GM23248 (cell line): ENCODE measurements at places on chromosomes 1 and 21. TPM values are rescaled to one million over a fixed set of nuclear protein-coding genes. Genes with fewer than 3 reads are reported as not detected.

GUCA2A gene
- not detected in 2 replicates for polyA plus RNA-seq

LCE3D gene
- 0.33 and 1.0 TPM in 2 replicates for polyA plus RNA-seq

ANGPTL1 gene
- 3.6 and 4.1 TPM in 2 replicates for polyA plus RNA-seq

NBPF10 gene
- polyA plus RNA-seq: 1.1 and 1.3 TPM in 2 replicates

CYP4A22 gene
- polyA plus RNA-seq: not detected in 2 replicates

TRAPPC3 gene
- 134 and 135 TPM in 2 replicates for polyA plus RNA-seq

PGBD2 gene
- polyA plus RNA-seq: 5.0 and 5.8 TPM in 2 replicates

NOS1AP gene
- polyA plus RNA-seq: 0.18 TPM in 1 of 2 replicates, not detected in the other

CFAP45 gene
- 0.34 and 0.51 TPM in 2 replicates for polyA plus RNA-seq

ESPN gene
- polyA plus RNA-seq: not detected in 2 replicates

EFNA3 gene
- 2.5 and 2.7 TPM in 2 replicates for polyA plus RNA-seq

RBP7 gene
- polyA plus RNA-seq: 0.33 TPM in 1 of 2 replicates, not detected in the other

GRCh38 chr1:203188686-203189232, 2.3 kb upstream of the CHI3L1 start:
- no peaks in the 10 kb centered on the region for H3K36me3 ChIP-seq
- no peak overlapping the region for H3K27ac ChIP-seq
- H3K4me3 ChIP-seq: no peak overlapping the region
- no peak for DNase-seq

DNA sequence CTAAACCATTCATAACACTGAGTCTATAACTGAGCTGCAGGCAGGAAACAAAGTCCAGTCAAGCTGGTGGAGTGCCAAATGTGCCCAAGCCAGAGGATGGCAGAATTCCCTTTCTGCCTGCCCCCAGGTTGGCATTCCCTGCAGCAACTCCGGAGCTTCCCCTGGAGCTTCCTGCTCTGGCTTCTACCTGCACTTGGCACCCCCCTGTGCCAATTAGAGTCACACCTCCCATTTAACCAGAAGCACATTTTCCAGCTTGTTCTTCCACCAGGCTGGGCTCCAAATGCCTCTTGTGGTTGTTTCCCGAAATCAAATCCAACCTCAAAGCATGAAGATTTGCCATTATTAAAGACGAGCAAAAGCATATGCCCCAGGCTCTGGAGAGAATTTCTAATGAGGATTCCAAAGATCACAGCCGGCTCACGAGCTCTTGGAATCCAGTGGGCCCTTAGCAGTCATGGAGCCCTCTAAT, 294.5 kb downstream of the RRAGC start:
- no peak for DNase-seq
- no peak overlapping the region for H3K4me3 ChIP-seq
- H3K27ac ChIP-seq: no peak overlapping the region
- H3K36me3 ChIP-seq: no peaks in the 10 kb centered on the region
- no peaks in the 10 kb centered on the region for H3K4me1 ChIP-seq
- H3K27me3 ChIP-seq: peaks cover 24% of the 10 kb centered on the region

GRCh38 chr21:36887963-36888362, 78.5 kb downstream of the HLCS start:
- H3K27ac ChIP-seq: no peak overlapping the region
- H3K4me3 ChIP-seq: no peak overlapping the region
- no peak for DNase-seq
- peaks cover 5% of the 10 kb centered on the region; the same call in 1 of the 2 replicates for H3K4me1 ChIP-seq
- no peaks in the 10 kb centered on the region for H3K27me3 ChIP-seq

GRCh38 chr1:41742219-41742618, 176.5 kb downstream of the HIVEP3 start:
- no peaks in the 10 kb centered on the region for H3K27me3 ChIP-seq
- peak overlapping the region; percentile 48 for H3K27ac ChIP-seq
- H3K4me1 ChIP-seq: peaks cover 21% of the 10 kb centered on the region

DNA sequence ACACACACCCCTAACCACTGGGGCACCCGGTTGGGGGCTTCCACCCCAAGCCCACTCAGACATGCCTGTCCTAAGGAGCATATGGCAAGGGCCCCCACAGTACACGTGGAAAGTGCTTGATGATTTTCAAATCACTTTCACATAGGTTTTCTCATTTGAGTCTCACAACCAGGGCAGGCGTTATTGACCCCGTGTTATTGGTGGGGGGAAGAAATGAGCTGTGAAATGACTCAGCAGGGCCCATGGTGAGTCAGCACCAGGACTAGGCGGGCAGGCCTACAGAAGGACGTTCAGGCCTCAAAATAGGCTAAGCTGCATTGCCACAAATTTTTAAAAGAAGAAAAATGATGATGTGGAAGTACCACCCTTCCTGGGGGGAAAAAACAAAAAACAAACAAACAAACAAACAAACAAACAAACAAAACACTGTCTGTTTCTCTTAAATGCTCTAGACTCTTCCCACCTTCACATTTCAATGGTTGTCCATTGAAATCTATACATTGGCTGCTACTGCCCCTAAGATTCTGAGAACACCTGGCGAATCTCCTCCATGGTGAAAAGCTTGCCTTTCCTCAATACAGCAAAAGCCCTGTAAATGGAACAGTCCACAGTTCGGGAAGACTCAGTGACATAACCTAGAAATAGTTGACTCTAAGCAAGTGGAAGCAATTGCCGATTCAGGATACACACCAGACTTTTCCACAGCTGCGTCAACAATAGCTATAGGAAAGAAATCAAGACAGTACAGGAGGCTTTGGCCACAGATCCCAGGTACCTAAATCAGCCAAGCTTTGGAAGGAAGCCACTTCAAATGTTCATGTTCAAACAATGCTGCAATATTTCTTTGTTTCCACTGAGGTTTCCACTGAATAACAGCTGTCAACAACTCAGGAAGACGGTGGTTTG, 234.7 kb downstream of the TOMM20 start:
- H3K36me3 ChIP-seq: no peaks in the 10 kb centered on the region
- H3K4me3 ChIP-seq: no peak overlapping the region
- H3K27me3 ChIP-seq: no peaks in the 10 kb centered on the region
- peak overlapping the region; percentile 13; the same call in 1 of the 2 replicates for H3K27ac ChIP-seq
- H3K4me1 ChIP-seq: peaks cover 19% of the 10 kb centered on the region
- peak; percentile 91 for DNase-seq

GRCh38 chr21:31448496-31448895, 104.4 kb upstream of the TIAM1 start:
- peaks cover 22% of the 10 kb centered on the region for H3K4me1 ChIP-seq
- no peaks in the 10 kb centered on the region for H3K36me3 ChIP-seq
- DNase-seq: no peak

DNA sequence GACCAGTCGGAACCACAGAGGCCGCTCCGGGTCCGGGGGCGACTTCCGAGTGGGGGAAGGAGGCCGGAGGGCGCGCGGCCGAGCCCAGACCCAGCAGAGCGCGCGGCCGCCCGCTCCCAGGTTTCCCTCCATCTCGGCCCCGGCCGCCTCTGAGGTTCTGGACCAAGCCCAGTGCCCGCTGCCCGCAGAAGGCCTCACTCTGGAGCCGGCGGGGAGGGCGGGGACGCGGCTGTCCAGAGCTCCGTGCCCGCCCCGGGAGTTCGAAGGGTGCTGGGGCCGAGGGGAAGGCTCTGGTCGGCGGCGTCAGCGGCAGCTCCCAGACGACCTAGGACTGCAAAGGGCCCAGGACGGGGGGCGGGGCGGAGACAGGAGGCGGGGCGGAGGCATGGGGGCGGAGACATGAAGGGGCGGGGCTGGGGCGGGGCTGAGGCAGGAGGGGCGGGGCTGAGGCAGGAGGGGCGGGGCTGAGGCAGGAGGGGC, 48.0 kb upstream of the SLC19A1 start:
- no peaks in the 10 kb centered on the region for H3K36me3 ChIP-seq
- peak overlapping the region; percentile 70 for H3K4me3 ChIP-seq
- no peak overlapping the region for H3K27ac ChIP-seq
- H3K27me3 ChIP-seq: peaks cover 26% of the 10 kb centered on the region

GRCh38 chr1:30285501-30285932, 437.9 kb downstream of the MATN1 start:
- H3K27me3 ChIP-seq: 0 out of 2 replicates have a peak, but pooled peaks cover 7% of the 10 kb centered on the region
- no peak overlapping the region for H3K4me3 ChIP-seq
- no peaks in the 10 kb centered on the region for H3K36me3 ChIP-seq
- H3K4me1 ChIP-seq: no peaks in the 10 kb centered on the region

GRCh38 chr1:15757016-15757543, 1.5 kb upstream of the FBLIM1 start:
- H3K36me3 ChIP-seq: no peaks in the 10 kb centered on the region
- H3K27me3 ChIP-seq: no peaks in the 10 kb centered on the region
- DNase-seq: no peak
- H3K4me3 ChIP-seq: no peak overlapping the region
- H3K27ac ChIP-seq: no peak overlapping the region

- H3K4me1 ChIP-seq: no peaks in the 10 kb centered on the region
- H3K4me3 ChIP-seq: no peak overlapping the region
- peaks cover 21% of the 10 kb centered on the region; the same call in 1 of the 2 replicates for H3K36me3 ChIP-seq
- no peak overlapping the region for H3K27ac ChIP-seq
- H3K27me3 ChIP-seq: no peaks in the 10 kb centered on the region
Measured at GRCh38 chr1:226995365-226996332, 55.6 kb downstream of the COQ8A start.

DNA sequence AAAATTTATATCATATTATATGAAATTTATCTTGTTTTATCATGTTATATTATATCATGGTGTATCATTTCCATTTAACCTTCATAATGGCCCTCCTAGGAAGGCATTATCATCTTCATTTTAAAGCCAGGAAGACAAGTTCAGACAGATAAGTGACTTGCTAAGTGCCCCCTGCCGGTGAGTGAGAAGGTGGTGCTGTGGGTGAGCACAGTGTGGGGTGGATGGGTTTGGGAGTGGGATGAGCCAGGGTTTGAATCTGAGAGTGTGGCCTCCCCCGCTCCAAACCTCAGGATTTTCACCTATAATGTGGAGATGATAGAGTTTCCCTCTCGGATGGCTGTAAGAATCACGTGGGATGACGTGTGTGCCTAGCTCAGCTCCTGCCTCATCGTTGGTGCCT, 108.7 kb upstream of the IGSF21 start:
- no peak overlapping the region for H3K4me3 ChIP-seq
- H3K4me1 ChIP-seq: no peaks in the 10 kb centered on the region
- no peak overlapping the region for H3K27ac ChIP-seq
- H3K27me3 ChIP-seq: no peaks in the 10 kb centered on the region
- DNase-seq: peak; percentile 21
- no peaks in the 10 kb centered on the region for H3K36me3 ChIP-seq

DNA sequence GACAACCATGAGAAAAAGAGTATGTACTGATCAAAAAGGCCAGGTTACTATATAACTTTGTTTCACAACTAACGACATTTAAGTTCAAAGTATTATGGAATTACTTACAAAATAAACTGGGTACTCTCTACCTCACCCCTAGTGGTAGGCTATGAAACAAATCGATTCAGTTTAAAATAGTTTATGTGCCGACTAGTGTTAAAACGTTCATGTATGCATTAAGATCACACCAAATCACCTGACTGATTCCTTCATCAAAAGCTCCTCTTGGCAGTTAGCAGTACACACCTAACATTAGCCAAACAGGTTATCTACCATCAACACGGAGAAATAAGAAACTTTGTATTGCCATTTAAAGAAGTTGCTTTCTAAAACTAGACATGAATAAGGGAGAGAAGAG, 137.1 kb downstream of the AKT3 start:
- H3K4me1 ChIP-seq: peaks cover 57% of the 10 kb centered on the region
- peak; percentile 40 for DNase-seq
- peak overlapping the region; percentile 55 for H3K4me3 ChIP-seq

- H3K4me3 ChIP-seq: peak overlapping the region; percentile 97
- H3K27ac ChIP-seq: peak overlapping the region; percentile 73
- H3K27me3 ChIP-seq: no peaks in the 10 kb centered on the region
- peaks cover 6% of the 10 kb centered on the region; the same call in 1 of the 2 replicates for H3K4me1 ChIP-seq
Measured at GRCh38 chr1:9942399-9942938, 722 bp downstream of the LZIC start.

DNA sequence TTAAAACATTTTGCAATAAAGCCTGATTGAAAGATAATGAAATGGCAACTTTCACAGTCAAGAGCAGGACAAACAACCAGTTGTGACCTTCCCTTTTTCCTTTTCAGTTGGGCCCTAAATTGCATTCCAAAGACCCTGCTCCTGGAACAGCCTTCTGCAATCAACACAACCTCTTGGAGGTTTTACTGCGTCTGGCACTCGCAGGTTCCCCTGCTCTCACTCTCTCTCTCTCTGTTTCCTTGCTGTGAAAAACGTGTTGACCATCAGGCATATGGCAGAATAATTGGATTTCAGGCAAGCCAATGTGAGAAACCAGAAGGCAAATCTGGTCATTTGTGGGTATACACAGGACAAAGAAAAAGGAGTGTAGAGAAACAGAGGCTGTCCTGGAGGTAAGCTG, 23.2 kb downstream of the SLC44A5 start:
- H3K36me3 ChIP-seq: no peaks in the 10 kb centered on the region
- H3K27me3 ChIP-seq: no peaks in the 10 kb centered on the region
- no peak overlapping the region for H3K27ac ChIP-seq

DNA sequence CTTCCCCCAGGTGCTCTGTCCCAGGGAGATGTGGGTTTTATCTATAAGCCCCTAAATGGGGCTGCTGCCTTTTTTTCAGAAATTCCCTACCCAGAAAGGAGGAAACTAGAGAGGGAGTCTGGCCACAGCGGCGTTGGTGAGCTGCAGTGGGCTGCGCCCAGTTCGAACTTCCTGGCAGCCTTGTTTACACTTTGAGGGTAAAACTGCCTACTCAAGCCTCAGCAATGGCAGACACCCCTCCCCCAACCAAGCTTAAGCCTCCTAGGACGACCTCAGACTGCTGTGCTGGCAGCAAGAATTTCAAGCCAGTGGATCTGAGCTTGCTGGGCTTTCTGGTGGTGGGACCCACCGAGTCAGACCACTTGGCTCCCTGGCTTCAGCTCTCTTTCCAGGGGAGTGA, 46.2 kb upstream of the PAPPA2 start:
- DNase-seq: no peak
- no peaks in the 10 kb centered on the region for H3K36me3 ChIP-seq
- H3K27ac ChIP-seq: no peak overlapping the region
- H3K27me3 ChIP-seq: no peaks in the 10 kb centered on the region
- no peak overlapping the region for H3K4me3 ChIP-seq

DNA sequence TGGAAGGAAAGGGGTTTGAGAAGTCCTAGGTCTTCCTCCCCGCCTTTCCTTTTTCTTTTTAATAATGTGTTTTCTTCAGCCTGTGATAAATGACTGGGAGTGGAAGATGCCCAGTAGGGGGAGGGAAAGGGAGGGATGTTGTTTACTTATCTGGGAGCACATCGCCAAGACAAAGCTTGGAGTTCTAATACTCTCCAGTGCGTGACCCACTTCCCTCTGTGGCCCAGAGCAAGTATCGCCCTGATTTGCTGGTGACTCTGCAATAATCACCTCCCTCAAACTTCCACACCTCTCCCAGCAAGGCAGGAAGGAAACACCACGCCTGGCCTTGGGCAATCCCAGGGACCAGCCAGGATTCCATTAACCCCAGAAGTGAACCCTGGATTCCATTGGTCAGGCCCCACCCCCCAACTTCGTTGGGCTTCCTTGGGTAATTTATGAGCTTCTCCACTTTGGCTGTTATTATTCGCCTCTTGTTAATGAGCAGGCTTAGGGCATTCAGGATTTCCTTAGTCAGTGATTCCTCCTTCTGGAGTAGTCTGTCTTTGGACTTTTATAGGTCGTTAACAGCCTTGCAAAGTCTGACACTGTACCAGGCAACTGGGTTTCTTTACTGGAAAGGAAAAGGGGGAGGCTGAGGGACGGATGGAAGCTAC, 24.3 kb upstream of the GRHL3 start:
- peaks cover 25% of the 10 kb centered on the region for H3K4me1 ChIP-seq
- H3K27me3 ChIP-seq: no peaks in the 10 kb centered on the region
- peak overlapping the region; percentile 95 for H3K27ac ChIP-seq
- peak overlapping the region; percentile 54 for H3K4me3 ChIP-seq
